Foreskin melanocyte (primary cell): ENCODE measurements at places on chromosomes 2 and 18.

DNA sequence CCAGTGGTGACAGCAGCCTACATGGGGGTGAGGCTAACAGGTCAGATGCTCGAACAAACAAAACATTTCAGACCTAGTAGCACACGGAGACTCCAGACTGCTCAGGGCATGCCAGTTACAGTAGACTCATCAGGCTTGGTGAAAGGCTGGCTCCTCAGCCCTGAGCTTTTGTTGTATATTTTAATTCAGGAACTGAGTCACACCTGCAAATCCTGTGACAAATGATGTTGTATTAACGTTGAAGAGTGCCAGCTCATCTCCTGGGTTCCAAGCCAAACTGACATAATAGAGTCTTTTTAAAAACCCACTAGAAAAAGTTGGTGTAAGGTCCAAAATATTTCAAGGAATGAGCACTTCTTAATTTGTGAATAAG is 65.3 kb downstream of the C1D start:
- DNase-seq, result no peak

- no peak for DNase-seq
These were observed 48.6 kb upstream of the DAPL1 start for GRCh38 chr2:158746488-158746887.

GRCh38 chr18:47560723-47561715 is 309.6 kb upstream of the SKOR2 start:
- DNase-seq, result no peak

- no peak for DNase-seq
These were observed 327.0 kb upstream of the HS6ST1 start for GRCh38 chr2:128645631-128646030.

- DNase-seq, result no peak
These were observed 48.8 kb downstream of the SPP2 start for GRCh38 chr2:234099266-234099665.
